Bronchial epithelial cell (primary cell): ENCODE measurements at places on chromosomes 1 and 21. TPM values are rescaled to one million over a fixed set of nuclear protein-coding genes. Genes with fewer than 3 reads are reported as not detected.
A peak's percentile ranks its signal among the peaks of the same experiment; 100 is the strongest.

DNA sequence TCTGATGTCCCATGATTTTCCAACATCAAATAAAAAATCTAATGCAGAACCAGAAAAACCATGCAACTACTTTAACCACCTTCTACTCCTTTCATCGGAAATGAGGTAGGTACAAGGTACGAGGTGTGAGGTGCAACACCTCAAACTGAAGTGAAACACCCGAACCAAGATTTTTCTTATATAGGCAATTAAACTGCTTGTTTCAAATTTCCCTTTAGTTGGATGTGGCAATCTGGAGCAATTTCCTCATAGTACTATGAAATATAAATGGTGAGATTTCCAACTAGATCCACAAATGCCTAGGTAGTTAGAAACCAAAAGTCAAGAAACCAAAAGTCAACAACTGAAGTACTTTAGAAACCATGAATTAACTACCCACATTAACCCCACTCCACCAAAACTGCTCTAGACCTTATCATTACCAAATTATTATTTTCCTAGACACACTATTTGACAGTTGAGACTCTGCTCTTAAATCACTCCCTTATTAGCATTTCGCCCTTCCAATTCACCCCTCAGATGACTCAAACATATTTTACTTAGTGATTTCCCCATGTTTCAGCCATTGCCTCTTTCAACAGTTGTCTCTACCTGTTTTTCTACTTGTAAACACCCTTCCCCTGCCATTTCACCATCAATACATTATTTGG lies 37.8 kb downstream of the FUBP1 start:
- peak; percentile 16 for DNase-seq

Gene CRABP2
- total RNA-seq: 5.3 and 112 TPM in 2 replicates

Gene CEP170
- 20.7 and 21.6 TPM in 2 replicates for total RNA-seq

DNA sequence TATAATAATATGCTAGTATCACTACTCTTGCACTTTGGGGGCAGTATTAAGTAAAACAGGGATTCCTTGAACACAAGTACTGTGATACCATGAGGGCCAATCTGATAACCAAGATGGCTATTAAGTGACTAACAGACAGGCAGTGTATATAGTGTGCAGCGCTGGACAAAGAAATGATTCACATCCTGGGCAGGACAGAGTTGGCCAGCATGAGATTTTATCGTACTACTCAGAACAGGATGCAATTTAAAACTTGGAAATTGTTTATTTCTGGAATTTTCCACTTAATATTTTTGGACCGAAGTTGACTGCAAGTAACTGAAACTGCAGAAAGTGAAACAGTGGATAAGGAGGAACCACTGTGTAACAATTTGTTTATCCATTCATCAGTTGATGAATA lies 74.6 kb downstream of the DNTTIP2 start:
- peak; percentile 90 for DNase-seq

DNA sequence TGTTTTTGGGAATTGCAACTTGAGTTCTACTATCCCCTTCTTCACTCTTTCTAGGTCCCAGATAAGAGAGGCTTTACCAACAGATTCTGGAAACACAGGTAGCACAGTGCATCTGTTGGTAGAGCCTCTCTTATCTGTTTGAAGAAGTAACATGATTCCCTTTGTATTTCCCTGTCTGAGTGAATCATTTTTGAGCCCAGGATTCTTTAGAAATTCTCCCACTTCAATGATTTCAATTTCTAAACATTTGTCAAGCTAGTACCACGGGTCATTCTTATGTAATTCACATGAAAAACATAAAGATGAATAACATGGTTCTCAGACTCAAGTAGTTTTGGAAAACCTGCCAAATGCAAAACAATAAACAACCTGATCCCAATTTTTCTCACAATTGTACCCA lies 72.0 kb upstream of the DUSP10 start:
- peak; percentile 52 for DNase-seq

- no peak for DNase-seq
These were observed 45.5 kb downstream of the TOR1AIP2 start for GRCh38 chr1:179831852-179832699.

Gene ARMH1
- total RNA-seq: 0.38 TPM in 1 of 2 replicates, not detected in the other

Gene IFI44L
- total RNA-seq: 0.13 TPM in 1 of 2 replicates, not detected in the other

Gene PALMD
- total RNA-seq: 1.3 and 4.7 TPM in 2 replicates

DNA sequence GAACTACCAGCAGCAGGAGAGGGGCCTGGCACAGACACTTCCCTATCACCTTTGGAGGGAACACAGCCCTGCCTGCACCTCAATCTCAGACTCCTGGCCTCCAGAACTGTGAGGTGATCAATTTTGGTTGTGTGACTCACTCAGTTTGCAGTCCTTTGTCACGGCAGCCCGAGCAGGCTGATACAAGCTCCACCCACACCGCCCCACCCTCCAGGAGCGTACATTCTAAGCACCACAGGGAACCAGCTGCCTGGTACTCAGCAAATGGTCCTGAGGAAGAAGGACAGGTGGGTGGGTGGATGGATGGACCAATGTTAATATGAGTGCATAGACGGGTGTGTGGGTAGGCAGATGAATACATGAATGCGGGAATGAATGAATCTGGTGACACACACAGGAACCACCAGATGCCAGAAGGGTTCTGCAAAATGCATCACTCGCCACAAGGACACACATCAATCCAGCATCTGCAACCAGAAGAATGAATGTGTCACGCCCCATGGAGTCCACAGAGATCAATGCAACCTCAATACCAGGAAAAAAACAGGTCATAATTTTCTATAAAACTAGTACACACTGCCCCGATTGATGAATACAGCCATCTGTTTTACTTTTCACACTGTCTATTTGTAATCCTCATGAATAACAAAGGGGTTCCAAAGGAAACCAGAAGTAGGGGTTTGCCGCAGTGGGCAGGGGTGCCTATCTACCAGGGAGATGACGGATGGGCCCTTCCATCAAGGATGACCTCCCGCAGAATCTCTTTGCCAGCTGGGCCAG lies 284.5 kb downstream of the NPHP4 start:
- peak; percentile 46 for DNase-seq

DNA sequence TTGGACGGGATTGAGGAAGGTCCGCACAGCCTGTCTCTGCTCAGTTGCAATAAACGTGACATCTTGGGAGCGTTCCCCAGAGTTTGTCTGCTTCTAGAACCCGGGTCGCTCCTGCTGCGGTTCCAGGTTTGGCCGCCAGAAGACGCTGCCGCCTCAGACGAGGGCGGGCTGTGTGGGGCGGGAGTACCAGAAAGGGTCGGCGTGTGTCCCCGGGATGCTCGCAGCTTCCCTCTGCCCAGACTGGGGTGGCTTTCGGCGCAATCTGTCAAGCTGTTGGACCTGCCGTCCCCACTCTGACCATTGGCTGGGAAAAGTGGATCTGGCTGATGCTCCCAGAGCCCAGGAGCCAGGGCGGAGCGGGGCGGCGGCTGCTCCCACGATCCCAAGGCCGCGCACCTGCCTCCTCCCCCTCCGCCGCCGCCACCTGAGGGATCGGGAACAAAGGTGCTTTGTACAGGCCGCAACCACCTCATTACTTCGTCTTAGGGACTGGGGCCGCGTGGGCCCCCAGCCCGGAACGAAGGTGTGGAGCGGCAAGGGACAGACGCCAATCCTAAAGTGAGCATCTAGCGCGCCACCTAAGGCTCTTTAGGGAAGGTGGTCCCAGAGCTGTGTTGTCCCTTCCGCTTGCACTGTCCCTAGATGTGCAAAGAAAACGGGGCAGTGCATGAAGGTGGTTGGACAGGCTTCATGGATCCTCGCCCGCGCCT lies 683 bp upstream of the EFNA4 start:
- peak; percentile 18 for DNase-seq

Gene ASCL5
- total RNA-seq: under 0.01 and 0.13 TPM in 2 replicates

Gene STX12
- 29.7 and 36.2 TPM in 2 replicates for total RNA-seq

DNA sequence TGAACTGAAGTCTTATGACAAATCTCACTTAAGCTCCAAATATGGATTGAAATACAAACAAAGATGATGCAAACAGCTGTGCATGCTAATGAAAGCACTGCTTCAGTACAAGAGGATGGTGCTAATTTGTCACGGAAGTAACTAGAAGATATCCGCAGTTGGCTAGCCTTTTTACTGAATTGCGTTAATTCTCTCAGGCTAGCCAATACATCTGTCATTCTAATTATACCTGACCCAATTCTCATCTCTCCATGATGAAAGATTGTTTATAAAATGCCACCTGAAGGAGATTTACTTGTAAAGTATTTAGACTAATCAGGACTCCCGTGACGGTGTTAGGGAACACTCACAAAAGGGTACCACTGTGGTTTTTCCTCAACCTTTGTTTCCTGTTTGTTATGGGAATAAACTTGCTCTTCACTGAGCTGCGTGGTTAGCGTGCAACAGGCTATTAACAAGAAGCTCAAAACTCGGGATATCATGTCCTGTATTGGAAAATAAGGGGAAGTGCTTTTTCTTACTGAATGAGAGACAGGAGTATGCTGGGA lies 162.5 kb downstream of the APP start:
- peak; percentile 40 for DNase-seq

GRCh38 chr1:111747282-111747734 lies 8.1 kb upstream of the INKA2 start:
- peak; percentile 72 for DNase-seq

GRCh38 chr1:43584204-43584603 lies 53.5 kb downstream of the PTPRF start:
- DNase-seq: no peak

Gene C1QTNF12
- 1.3 and 2.7 TPM in 2 replicates for total RNA-seq

Gene TTC22
- 7.4 and 12.5 TPM in 2 replicates for total RNA-seq

DNA sequence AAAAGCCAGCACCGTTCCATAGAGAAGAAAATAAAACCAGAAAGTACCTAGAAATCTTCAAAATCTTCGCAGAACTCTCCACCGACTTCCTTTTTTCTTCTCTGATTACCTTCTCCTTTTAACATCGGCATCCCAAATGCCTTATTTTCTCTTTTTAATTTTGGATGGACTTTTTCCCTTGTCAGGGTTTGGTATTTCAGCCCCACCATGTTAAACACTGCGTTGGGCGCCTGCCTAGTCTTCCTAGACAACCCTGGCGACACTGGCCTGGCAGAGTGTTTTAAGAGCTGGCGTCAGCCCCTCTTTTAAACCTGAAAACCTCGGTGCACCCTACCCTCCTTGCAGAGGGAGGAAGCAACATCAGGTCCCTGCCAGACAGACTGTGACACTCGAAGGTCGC lies 66.0 kb upstream of the EFHD2 start:
- DNase-seq: no peak

DNA sequence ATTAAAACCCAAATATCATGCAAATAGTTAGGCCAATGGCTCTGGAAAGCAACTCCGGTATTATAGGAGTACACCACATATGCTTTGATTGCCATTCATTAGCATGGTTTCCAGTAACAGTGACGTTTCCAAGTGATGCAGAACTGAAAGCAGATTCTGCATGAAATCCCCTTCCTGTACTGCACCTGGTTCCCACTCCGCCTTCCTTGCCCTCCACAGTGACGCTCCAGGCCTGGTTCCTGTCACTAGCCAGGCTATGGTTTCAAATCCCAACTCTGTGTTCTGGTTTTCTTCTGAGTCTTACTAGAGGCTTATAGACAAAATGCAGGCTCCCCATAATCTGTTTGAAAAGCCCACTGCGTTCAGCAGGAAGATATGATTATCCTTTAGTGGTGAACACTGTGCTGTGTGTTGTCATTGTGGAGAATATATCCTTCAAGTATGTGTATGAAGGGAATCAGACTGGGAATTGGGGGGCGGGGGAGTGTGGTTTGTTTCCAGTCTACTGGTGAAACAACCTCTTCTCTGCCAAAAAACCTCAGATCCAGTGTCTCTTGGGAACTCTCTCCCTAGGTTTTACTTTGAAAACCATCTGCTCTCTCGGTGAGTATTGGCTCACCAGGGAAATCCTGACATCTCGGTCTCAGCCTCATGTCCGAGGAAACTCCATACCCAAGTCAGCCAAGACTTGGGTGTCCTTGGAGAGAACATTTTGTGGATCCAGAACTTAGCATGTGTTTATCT lies 78.7 kb downstream of the TYW3 start:
- DNase-seq: no peak

DNA sequence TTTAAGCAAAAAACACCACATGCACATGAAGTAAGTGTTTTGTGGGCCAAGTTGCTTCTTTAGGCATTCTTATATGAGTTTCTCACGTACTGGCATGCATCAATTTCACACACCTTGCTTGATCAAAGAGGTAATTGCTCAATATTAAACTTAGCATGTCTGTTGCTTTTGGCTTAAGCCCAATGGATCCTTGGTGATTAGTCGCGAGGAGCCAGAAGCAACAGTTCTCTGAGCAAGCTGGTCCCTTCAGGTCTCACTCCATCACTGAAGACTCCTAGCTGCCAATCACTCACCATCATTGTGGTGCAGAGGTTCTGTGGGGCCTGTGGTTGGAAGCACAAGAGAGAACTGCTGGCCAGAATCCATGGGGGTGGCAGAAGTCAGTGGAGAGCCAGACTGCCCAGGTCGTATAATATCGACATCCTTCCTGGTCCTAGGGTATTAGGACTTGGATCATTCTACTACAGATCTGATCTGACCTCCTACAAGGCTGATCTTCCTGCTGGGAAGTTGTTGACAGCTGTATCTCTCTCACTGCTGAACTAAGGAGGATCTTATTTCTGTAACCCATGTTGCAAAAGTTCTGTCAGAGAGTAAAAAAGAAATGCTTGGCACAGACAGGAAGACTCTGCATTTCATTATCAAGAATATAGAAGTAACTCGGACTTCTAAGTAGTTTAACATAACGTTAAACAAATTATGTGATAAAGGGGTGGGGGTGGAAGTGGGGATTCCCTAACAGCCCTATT lies 140.5 kb downstream of the NTPCR start:
- peak; percentile 85 for DNase-seq

- DNase-seq: peak; percentile 66
These were observed 7.4 kb upstream of the MPL start for GRCh38 chr1:43329995-43330751.

- DNase-seq: no peak
These were observed 40.1 kb downstream of the SERTAD4 start for GRCh38 chr1:210272666-210273065.

- DNase-seq: no peak
These were observed 63.4 kb downstream of the DDR2 start for GRCh38 chr1:162695687-162696086.

- no peak for DNase-seq
These were observed 5.7 kb downstream of the AK5 start for GRCh38 chr1:77287535-77287934.

DNA sequence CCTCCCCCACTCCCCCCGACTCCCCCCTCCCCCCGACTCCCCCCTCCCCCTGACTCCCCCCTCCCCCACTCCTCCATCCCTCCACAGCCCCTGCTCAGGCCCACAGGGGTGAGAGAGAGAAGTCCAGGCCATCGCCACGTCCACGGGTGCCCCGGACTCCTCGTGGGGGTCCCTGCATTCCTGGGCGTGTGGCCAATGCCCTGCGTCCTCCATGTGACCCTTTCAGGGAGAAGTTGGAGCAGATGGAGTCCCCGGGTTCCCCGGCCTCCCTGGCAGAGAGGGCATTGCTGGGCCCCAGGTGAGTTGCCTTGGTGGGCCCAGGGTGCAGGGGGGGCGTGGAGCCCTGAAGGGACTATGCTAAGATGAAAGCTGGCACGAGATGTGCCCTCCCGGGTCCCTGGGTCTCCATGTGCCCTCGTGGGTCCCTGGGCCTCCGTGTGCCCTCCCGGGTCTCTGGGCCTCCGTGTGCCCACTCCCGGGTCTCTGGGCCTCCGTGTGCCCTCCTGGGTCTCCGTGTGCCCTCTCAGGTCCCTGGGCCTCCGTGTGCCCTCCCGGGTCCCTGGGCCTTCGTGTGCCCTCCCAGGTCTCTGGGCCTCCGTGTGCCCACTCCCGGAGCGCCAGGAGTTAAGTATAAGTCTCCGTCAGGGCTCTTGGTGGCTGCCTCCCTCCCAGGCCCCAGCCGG lies 52.0 kb downstream of the SLC19A1 start:
- DNase-seq: no peak

Gene TNNT2
- total RNA-seq: 0.26 and 2.0 TPM in 2 replicates

Gene HEYL
- total RNA-seq: under 0.01 TPM in 1 of 2 replicates, not detected in the other

Gene SELENBP1
- 4.2 and 7.0 TPM in 2 replicates for total RNA-seq

Gene ZBTB37
- total RNA-seq: 2.9 and 3.8 TPM in 2 replicates

GRCh38 chr1:32759997-32760623 lies 57.0 kb downstream of the YARS1 start:
- peak; percentile 95 for DNase-seq
